NCI-H1048 (cell line): ENCODE measurements at places on chromosomes 12 and 14.

DNA sequence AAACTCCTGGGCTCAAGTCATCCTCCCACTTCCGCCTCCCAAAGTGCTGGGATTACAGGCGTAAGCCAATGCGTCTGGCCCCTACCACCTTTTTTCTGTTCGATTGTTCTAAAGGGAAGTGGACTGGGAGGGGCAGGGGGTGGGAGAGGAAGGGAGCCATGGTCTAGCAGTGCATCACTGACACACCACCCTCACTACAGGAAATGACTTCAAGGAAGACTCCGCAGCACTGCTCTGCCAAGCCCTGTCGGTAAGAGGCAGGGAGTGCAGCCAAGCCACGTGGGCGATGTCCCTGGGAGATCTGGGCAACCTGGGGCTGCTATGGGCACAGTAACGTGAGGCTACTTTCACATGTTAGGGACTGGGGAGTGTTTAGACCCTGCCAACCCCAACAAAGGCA, 18.0 kb downstream of the LRRC74A start:
- no peak for DNase-seq

DNA sequence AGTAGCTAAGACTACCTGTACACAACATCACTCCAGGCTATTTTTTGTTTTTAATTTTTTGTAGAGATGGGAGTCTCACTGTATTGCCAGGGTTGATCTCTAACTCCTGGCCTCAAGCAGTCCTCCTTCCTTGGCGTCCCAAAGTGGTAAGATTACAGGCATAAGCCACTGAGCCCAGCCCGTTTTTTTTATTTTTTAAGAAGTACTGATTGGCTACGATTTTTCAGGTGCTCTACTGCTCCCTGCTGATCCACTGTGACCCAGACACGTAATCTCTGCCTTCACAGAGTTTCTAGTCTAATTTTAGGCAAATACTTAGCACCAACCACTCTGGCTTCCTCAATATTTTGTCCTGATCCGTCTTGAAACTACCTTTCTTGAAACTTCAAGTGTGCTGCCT, 4.3 kb upstream of the STRN3 start:
- DNase-seq = no peak

DNA sequence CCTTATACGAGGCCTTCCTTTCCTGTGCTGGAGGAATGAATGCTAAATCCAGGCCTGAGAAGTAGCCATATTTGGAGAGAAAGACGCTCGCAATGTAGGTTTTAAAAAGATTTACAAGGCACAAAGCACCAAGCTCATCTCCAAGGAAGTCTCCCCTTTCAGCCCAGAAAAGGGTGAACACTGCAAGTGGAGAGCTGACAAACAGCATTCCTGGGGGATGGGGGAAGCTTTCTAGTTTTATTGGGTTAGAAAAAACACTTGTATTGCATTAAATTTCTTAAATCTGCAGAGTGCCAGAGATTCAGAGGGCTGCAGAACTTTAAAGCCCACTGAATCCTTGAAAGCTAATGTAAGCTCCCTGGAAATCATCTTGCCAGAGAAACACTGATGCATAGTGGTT, 34.6 kb downstream of the CCDC60 start:
- DNase-seq = no peak

DNA sequence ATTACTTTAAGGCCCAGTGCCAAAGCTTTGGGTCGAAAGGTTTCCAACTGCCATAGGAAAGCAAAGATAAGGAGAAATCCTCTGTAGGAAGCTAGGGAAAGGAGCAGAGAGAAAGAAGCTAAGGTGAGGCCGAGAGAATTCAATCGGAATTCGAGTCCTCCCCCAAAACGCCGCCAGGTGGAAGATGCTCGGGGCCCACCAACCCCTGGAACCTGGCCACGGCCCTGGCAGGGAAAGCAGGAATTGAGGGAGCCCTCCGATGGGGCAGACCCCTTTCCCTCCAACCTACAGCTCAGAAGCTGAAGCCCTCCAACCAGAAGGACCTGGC, 498 bp downstream of the GMFB start:
- DNase-seq = no peak

DNA sequence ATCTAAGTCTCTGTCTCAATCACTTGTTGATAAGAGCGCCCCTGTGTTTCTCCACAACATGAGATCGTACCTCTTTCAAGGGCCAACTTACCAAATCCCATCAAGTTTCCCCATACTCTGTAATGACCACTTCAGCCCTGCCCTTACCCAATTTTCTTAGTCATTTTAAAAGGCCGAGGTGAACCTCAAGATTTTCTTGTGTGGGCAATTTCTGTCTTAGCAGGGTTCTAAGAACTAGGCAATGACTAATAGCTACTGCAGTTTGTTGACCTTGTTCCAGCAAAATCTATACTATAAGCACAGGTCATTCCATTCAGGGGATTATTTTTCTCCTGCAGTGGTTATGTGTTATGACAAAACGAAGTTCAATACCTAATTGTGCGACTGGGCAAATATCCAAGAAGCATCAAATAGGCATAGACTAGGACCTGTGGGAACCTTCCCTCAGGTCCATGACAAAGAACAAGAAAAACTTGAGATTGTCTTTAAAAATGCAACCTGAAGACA, 359.8 kb downstream of the PCNX1 start:
- DNase-seq = no peak

GRCh38 chr14:87156878-87157277, 836.1 kb downstream of the GALC start:
- no peak for DNase-seq

- DNase-seq = no peak
These were observed 791 bp downstream of the TMEM233 start for GRCh38 chr12:119594399-119594730.

- DNase-seq = no peak
These were observed 15.9 kb downstream of the ZNF641 start for GRCh38 chr12:48334808-48335207.

DNA sequence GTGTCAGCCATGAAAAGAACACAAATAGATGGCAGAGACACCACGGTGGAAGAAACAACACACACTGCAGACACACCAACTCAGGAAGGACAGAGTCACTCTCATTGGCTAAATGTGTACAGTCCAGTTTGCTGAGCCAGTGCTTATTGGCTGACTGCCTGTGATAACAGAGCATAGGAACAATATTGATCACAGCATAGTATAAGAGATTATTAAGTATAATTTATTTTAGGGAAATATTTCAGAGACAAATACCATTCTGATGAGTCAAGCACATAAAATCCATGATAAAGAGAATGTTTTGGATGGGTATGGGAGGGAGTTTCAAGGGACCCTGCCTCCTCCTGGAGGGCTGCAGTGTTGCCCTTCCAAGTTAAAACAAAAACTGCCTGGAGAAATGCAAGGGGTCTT, 50.9 kb downstream of the BTG1 start:
- DNase-seq = no peak

GRCh38 chr12:71356569-71356968, 83.0 kb upstream of the LGR5 start:
- DNase-seq = no peak

DNA sequence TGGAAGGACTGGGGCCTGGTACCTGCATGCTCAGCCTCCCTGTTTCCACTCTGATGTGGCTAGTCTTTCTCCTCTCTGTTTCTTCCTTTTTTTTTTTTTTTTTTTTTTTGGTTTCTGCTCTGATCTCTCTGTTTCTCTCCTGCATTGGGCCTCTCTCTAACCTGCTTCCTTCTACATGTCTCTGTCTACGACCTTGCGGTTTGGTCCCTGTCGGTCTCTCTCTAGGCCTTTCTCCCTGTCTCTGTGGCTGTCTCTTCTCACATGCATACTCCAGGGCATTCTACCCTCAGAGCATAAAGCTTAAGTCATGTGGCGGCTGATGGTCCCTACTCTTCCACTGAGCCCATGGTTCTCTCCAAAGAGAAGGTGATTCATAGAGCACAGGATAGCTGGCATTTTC, 1096.6 kb downstream of the BCL11B start:
- DNase-seq = no peak

- no peak for DNase-seq
These were observed 52.4 kb upstream of the CAPRIN2 start for GRCh38 chr12:30806989-30807694.
